ENCODE measurements at places on chromosomes 5 and 9.

- DNase-seq, result no peak
Observed at GRCh38 chr5:39648848-39649227, 224.1 kb upstream of the DAB2 start.

DNA sequence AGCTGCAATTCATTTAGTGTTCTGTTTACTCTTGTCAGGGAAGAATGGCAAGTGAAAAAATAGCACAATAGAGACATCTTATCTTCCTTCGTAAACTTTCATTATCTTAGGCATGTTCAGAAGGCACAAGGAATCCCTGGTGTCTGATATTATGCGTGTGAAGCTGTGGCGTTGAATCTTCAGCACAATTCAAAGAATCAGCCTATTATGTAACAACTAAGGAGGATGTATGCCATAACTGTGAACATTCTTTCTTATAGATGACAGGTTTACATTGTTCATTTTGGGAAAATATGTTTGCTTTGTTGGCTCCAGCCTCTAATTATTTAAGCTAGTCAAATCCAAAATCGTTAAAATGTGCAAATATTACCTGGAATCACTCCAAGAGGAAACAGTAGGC lies 446.1 kb downstream of the ANXA1 start:
- DNase-seq, result no peak

GRCh38 chr5:43638546-43638945 lies 35.6 kb downstream of the NNT start:
- DNase-seq, result no peak

DNA sequence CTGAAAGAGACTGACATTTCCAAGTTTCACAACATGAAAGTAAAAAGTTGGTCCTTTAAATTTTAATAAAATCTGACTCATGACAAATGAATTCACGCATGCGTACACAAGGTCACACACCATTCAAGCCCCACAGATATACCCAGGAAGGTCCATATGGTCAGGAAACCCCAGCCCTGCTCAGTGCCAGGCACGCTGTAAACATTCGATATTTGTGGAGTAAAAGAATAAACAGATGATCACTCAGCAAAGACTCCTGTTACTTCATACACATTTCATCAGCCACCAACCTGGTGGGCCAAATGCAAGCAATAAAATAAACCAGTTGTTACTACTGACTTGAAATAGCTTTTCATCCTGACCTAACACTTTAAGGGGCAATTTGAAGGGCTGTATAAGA lies 158.0 kb upstream of the RETREG1 start:
- no peak for DNase-seq

GRCh38 chr9:5441043-5441442 lies 3.3 kb upstream of the PLGRKT start:
- DNase-seq, result no peak

DNA sequence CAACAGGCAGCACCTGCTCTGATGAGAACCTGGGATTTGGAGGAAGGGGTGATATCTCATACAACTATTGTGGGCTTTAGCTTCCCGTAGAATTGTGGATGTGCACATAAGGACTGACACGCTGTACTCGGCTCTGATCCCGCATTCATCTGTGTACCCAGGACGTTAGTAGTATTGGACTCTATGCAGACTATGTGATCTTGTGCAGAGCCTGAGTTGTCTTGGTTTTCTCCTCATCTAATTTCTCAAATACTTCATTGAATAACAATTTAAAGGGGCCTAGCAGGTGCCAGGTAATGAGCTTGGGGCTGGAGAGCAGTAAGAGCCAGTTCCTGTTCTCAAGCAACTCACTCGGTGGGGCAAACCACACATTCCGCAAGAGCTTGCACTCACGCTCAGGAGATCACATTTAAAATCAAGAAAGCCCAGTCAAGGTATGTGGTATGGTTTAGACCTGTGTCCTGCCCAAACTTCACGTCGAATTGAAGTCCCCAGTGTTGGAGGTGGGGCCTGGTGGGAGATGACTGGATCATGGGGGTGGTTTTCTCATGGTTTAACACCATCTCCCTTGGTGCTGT lies 14.8 kb downstream of the C5orf15 start:
- DNase-seq, result no peak

- no peak for DNase-seq
Observed at GRCh38 chr5:112793201-112793600, 55.5 kb downstream of the APC start.

GRCh38 chr9:92961627-92962302 lies 14.4 kb downstream of the FGD3 start:
- DNase-seq, result no peak

DNA sequence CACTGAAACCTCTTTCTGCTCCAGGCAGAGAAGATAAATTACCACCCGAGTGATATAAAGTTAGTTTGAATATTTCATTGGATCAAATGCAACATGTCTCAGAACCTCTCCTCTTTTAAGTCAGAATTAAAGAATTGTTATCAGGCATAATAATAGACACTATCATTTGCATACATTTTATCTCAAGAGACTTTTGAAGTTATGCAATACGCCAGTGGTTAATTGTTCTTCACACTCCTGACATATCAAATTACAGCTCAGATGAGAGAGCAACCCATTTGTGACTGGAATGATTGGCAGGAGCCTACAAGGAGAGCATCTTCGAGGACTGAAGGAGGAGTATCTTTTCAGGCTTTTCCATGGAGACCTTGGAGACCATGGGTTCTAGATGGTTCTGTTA lies 452.2 kb downstream of the KDM4C start:
- no peak for DNase-seq

DNA sequence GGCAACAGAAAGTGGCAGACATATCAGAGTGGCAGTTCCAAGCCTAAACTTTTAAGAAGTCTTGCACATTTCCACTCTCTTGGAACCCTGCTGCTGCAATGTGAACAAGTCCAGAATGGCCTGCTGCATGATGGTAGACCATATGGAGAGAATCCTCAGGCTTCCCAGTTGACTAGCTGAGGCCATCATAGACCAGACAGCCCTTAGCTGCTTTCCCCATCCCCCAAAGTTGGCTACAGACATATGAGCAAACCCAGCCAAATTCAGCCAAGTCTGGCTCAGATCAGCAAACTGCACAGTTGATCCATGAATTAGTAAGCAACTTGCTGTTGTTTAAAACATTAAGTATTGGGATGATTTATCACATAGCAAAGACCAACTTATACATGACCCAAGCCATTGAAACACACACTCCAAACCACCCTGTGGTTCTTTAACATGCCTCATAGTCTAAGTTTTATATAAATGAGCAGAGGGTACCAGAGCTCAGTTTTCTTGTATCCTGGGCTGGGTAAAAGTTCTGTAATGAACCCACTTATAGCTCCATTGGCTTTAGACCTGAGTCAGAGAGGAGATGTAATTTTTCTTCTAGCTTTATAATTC lies 19.9 kb downstream of the PPP3R2 start:
- DNase-seq, result no peak

DNA sequence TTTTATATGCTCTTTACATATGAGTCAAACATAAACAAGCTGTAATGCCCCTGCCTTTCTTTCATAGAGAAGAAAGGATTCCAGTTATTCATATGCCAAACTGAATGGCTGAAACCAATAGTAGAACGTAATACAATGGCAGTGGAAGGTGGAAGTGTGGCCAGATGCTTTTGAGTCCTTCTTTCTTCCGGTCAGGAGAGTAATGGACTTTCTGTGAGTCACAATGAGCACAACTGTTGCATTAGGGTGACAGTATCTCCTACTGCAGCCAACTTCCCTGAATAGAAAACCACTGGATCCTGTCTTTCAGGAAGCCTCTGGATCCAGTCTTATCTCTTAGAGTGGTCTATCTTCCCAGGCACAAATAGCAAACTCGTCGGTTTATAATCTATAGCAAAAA lies 855.2 kb downstream of the MAT2B start:
- DNase-seq, result no peak

GRCh38 chr9:129886226-129887174 lies 51.2 kb downstream of the USP20 start:
- no peak for DNase-seq

GRCh38 chr9:135533113-135533512 lies 11.9 kb downstream of the LCN1 start:
- no peak for DNase-seq

GRCh38 chr9:84832453-84832852 lies 162.9 kb downstream of the NTRK2 start:
- no peak for DNase-seq

DNA sequence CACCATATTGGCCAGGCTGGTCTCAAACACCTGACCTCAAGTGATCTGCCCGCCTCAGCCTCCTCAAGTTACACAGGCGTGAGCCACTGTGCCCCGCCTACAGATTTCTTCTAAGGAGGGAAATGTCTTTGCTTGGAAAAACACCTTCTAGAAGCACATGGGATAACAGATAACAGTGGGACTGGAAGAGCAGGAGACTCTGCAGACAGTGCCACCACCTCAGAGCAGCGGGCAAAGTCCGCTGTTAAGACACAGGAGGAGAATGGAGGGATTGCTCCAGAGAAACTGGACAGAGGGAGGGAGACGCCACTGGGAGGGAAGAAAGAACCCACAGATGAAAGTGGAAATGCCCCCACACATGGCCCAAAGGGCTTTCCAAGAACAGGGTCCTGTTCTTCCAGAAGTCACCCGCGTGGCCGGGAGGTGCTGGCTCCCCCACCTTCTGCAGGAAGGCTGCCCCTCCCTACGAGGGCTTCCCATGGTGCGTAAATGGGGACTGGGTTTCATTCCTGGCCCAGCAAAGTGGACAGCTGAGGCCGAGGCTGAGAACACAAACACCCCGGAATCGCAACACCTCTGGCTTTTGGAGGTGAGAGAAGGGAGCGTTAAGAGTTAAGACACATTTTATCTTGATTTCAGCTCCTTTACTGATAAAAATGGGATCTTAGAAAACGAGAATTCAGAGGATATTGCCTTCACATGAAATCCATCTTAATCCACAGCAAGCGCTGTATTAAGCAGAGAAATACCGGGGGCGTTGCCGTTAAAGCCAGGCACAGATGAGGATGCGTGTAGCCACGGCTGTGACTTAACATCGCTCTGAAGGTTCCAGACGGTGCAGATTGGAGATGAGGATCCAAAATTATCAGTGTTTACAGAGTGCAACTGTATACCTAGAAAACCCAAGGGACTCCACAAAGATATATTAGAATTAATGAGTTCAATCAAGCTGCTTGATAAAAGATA lies 11.2 kb downstream of the ADAMTS2 start:
- no peak for DNase-seq

GRCh38 chr5:122311961-122312590 lies at the start of gene SNCAIP:
Gene SNCAIP, plus strand, starts transcription at chr5:122312237. Its CDS starts 78,898 bp downstream, at chr5:122391135.
- DNase-seq, result no peak

- no peak for DNase-seq
Observed at GRCh38 chr9:96009690-96010472, 134.4 kb downstream of the ERCC6L2 start.

- DNase-seq, result no peak
Observed at GRCh38 chr5:71887680-71888079, 168.6 kb downstream of the CARTPT start.

DNA sequence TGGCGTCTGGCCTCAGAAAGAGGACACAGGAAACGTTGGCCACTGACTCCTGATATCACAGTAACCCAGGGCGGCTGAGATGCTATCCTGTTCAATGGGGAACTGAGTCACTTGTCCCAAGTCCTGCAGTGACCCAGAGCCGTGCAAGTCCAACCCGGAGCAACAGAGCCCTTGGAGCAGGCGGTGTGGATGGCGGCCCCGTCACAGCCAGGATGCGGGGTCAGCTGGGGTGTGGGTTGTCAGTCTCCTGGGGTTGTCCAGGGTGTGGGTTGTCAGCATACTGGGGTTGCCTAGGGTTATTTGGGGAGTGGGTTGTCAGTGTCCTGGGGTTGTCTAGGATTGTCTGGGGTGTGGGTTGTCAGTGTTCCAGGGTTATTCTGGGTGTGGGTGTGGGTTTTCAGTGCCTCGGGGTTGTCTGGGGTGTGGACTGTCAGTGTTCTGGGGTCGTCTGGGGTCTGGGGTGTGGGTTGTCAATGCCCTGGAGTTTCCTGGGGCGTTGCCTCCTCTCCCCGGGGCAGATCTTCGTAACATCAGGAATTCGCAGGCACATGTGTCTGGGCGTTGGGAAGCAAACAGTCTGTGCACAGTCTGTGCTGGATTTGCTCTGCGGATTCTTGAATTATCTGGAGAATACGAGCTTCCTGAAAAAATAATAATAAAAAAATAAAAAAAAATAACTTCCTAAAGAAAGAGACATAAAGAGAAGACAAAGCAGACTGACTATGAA lies 257.5 kb downstream of the PARP8 start:
- DNase-seq, result no peak

DNA sequence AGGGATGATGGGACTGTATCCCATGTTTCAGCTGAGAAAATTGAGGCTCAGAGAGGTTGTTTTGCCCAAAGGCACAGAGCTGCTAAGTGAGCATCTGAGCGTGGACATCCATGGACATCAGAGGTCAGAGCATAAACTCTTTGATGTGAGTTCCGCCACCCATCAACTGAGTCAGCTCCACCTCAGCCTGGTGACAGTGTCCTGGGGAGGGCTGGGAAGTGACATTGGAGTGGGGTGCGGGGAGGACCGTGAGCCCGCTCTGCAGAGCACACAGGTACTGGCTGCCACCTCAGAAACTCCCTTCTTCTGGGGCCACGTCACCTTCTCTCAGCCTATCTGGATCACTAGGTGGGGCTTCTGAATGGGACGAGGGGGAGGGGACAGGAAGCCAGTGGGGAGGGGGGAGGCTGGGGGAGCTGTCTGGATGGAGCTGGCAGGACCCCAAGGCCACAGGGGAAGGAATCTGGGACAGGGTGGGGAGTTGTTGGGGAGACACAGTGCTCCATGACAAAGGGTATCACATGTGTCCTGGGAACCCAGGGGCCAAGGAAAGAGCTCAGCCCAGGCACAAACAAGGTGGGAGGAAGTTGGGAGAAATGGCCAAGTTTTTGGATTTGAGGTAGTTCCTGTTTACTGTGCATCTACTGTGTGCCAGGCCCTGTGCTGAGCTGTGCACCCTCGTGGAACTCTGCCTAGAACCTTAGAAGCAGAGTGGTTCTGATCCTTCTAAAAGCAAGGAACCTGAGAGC lies 2.5 kb downstream of the LAMC3 start:
- DNase-seq, result no peak

DNA sequence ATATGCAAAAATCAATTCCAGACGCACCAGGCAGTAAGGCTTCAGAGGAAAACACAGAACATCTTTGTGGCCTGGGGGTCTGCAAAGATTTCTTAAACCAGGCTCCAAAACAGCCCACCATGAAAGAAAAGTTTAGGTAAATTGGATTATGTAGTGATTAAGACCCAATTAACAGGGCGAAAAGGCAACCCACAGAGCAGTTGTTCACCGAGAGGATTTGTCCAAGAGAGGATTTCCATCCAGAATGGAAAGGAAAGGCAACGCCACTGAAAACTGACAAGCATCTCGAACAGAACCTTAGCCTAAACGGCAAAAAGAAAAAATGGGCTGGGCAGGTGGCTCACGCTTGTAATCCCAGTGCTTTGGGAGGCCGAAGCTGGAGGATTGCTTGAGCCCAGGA lies 37.4 kb downstream of the GLT6D1 start:
- no peak for DNase-seq

All from stimulated activated CD8-positive, alpha-beta memory T cell treated with anti-CD3 and anti-CD28 coated beads, Interleukin-7, amount 100 ng/mL, for 24 hours (primary cell).